ENCODE measurements at places on chromosomes 6 and 20. TPM values are rescaled to one million over a fixed set of nuclear protein-coding genes. Genes with fewer than 3 reads are reported as not detected.

DNA sequence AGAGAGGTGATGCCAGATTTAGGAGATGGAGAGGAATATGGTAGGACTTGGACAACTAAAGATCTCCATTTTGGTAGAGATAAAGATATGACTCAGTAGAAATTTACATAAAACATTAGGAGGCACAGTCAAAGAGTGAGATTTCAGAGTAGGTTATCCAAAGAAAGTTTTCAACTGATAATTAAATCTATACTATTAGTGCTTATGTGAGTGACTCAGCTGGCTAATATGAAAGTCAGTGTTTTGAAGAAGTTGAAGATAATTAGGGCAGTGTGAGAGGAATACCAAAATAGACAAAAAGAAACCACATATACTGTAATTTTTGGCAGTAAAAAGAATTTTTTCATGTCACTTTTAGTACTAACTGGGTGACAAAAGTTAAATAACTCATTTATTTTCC is 712.8 kb upstream of the HS3ST5 start:
- DNase-seq, result no peak

GRCh38 chr20:31691646-31692275 is 30.9 kb downstream of the BCL2L1 start:
- no peak for DNase-seq

SLC22A3 gene
- 24.3 TPM for total RNA-seq

DNA sequence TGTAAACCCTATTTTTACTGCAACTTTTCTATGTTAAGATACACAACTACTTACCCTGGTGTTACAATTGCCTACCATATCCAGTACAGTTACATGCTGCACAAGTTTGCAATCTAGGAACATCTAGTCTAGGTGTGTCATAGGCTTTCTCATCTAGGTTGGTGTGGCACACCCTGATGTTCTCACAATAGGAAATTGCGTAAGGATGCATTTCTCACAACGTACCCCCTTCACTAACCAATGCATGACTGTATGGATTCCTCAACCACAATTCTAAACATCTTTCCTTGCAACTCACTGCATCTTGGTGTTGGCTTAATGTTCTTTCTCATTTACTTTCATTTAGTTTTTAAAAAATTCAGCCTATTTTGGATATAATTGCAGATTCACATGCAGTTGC is 31.6 kb downstream of the GJA10 start:
- no peak for DNase-seq

- peak; percentile 54 for DNase-seq
These were observed 9.9 kb upstream of the GATA5 start for GRCh38 chr20:62485701-62486089.

GRCh38 chr6:44054721-44055559 is 72.3 kb downstream of the MRPL14 start:
- DNase-seq, result no peak

DNA sequence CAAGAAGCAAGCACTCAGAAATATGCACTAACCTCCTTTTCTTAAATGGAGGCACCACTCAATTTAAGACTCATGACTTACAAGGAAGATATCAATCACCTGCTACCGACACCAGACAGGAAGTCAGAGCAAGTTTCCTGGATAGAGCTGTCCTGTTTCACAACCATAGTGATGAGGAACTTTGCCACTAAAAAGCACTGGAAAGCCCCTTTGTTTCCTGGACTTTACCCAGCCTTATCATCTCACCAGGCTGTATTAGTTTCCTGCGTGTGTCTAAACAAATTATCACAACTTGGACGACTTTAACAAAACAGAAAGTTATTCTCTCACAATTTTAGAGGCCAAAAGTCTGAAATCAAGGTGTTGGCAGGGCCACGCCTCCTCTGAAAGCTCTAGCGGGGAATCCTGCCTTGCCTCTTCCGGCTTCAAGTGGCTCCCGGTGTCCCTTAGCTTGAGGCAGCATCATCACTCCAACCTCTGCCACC is 253.8 kb upstream of the STXBP5 start:
- no peak for DNase-seq

HLA-DRB5 gene
- 10.2 TPM for total RNA-seq

GRCh38 chr20:51077686-51078060 is 54.8 kb upstream of the KCNG1 start:
- no peak for DNase-seq

GRCh38 chr6:1388630-1389368 is 577 bp upstream of the FOXF2 start:
- peak; percentile 83 for DNase-seq

ME1 gene
- total RNA-seq, result 12.7 TPM

DNA sequence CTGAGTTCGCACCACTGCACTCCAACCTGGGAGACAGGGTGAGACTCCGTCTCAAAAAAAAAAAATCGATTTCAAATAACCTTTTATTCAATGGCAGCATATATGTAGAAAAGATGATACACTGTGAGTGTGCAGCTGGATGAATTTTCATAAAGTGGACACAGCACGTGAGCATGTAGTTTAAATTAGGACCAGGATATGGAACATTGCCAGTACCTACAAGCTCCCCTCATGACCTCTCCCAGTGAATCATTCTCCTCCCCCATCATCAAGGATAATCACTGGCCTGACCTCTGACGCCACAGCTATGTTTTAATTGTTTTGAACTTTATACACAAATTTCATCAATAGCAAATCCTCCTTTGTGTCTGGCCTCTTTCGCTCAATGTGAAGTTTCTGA is 53.8 kb upstream of the HDAC2 start:
- no peak for DNase-seq

DNA sequence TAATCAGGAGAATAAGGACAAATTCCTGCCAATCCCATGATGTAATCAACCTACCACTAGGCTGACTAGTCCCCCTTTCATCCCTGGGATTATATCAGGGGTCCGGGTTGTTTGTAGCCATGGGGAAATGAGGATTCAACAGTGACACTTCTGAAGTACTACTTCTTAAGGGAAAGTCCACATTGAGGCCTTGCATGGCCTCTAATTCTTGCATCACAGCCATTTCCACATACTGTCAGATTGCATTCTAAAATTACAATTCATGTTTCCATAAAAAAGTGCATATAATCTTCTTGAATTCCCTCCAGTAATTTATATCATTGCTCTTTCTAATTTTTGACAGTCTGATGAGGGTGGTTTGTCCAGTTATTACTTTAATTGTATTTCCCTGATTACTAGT is 184.2 kb downstream of the PHF3 start:
- DNase-seq, result no peak

PNLDC1 gene
- 0.37 TPM for total RNA-seq
